ENCODE measurements at places on chromosomes 2 and 18. TPM values are rescaled to one million over a fixed set of nuclear protein-coding genes. Genes with fewer than 3 reads are reported as not detected.

Gene TRIM54
- total RNA-seq = not detected

Gene CYP27A1
- 25.0 TPM for total RNA-seq

Gene NBAS
- total RNA-seq = 98.1 TPM

GRCh38 chr18:42636309-42636708 is 479.2 kb downstream of the RIT2 start:
- no peaks in the 10 kb centered on the region for H3K27me3 ChIP-seq
- no peak overlapping the region for H3K27ac ChIP-seq
- no peak for DNase-seq
- no peak overlapping the region for H3K4me3 ChIP-seq

GRCh38 chr2:37671009-37671815 is at the start of gene CDC42EP3:
Gene CDC42EP3, minus strand, starts transcription at chr2:37671642. Its CDS starts 25,055 bp downstream, at chr2:37646587.
- no peaks in the 10 kb centered on the region for H3K27me3 ChIP-seq
- peak within 1 kb of the TSS; percentile 85 for H3K27ac ChIP-seq
- peak; percentile 93 for DNase-seq

GRCh38 chr2:67124531-67124930 is 272.6 kb upstream of the ETAA1 start:
- no peaks in the 10 kb centered on the region for H3K36me3 ChIP-seq
- no peak overlapping the region for H3K27ac ChIP-seq
- no peak for DNase-seq

DNA sequence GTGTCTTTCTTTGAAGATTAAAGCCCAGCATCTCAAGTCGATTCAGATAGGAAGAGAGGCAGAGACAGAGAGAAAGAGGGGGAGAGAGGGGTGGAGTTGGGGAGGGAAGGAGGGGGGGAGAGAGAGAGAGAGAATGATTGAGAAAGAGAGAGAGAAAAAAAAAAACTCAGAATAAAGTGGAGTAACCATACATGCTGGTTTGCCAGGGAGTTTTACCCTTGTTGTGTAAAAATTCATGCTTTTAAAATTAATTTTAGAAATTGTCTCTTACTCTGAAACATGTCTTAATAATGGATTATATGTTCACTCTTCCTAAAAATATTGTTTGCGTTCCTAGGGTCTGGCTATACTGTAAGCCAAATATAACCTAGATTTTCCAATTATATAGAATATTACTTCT is 908.5 kb downstream of the DSC3 start:
- H3K27ac ChIP-seq = no peak overlapping the region
- H3K4me3 ChIP-seq = no peak overlapping the region
- H3K4me1 ChIP-seq = no peaks in the 10 kb centered on the region
- no peaks in the 10 kb centered on the region for H3K36me3 ChIP-seq

GRCh38 chr2:74736589-74736988 is 82.5 kb downstream of the SEMA4F start:
- no peaks in the 10 kb centered on the region for H3K36me3 ChIP-seq
- no peak for DNase-seq
- H3K4me3 ChIP-seq = no peak overlapping the region
- peaks cover 31% of the 10 kb centered on the region for H3K4me1 ChIP-seq

DNA sequence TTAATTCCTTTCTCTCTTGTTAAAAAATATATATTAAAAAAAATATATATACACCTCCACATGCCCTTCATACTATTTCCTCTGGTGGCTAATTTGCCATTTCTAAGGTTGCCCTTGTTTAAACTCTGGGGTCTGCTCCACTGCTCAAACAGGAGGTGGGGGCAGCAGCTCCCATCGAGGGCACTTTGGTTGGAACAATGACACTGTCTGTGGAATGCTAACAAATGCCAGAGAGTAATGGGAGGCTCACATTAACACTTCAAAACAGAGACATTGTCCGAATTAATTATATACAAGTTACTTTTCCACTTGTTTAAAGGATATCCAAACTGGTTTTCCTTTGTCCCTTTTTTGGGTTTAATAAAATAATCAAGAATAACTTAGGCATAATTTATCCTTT is 58.8 kb upstream of the CD302 start:
- H3K4me3 ChIP-seq = no peak overlapping the region
- H3K27ac ChIP-seq = no peak overlapping the region
- H3K4me1 ChIP-seq = no peaks in the 10 kb centered on the region
- DNase-seq = no peak

- no peak overlapping the region for H3K27ac ChIP-seq
- no peak for DNase-seq
- no peaks in the 10 kb centered on the region for H3K36me3 ChIP-seq
- H3K4me3 ChIP-seq = no peak overlapping the region
- no peaks in the 10 kb centered on the region for H3K4me1 ChIP-seq
Observed at GRCh38 chr2:129753261-129753660, 226.2 kb upstream of the RAB6C start.
